Thoracic aorta endothelial cell (primary cell): ENCODE measurements at places on chromosomes 2 and 18. TPM values are rescaled to one million over a fixed set of nuclear protein-coding genes. Genes with fewer than 3 reads are reported as not detected.

Gene DSC1
- not detected in 2 replicates for total RNA-seq

Gene FBXO15
- total RNA-seq = 0.53 TPM in 1 of 2 replicates, not detected in the other

Gene PSMA8
- not detected in 2 replicates for total RNA-seq

Gene CCL20
- total RNA-seq = 0.22 TPM in 1 of 2 replicates, not detected in the other
